Left ventricle myocardium superior (tissue), 1 donor: ENCODE measurements at places on chromosomes 12 and 14. TPM values are rescaled to one million over a fixed set of nuclear protein-coding genes. Genes with fewer than 3 reads are reported as not detected.

GRCh38 chr12:19068137-19068536, 61.4 kb upstream of the PLEKHA5 start:
- no peak for DNase-seq

GRCh38 chr12:106342397-106343213, 14.9 kb upstream of the POLR3B start:
- DNase-seq: peak; percentile 86

- DNase-seq: no peak
Observed at GRCh38 chr14:54722791-54723432, 156.0 kb downstream of the SAMD4A start.

Gene PRPH
- not detected for total RNA-seq

GRCh38 chr14:81471062-81471461, 62.6 kb downstream of the SEL1L start:
- no peak for DNase-seq

DNA sequence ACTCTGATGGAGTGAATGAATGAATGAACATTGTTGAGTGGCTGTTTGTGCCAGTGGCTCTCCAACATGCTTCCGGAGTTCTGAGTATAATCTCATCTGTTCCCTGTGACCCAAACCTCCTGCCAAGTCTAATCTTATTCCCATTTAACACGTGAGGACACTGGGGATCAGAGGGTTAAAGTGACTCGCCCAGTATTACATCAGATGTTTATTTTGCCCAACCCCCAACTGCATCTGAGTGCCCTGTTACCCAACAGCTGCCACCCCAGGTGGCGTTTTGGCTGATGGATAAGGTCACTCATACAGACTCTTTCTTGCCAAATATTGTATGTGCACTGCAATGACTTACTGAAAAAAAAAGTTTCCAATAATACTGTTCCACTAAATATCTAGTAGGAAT, 210.9 kb downstream of the EXOC5 start:
- DNase-seq: no peak

- no peak for DNase-seq
Observed at GRCh38 chr12:85673921-85674420, 162.2 kb downstream of the RASSF9 start.

Gene ERBB3
- 2.9 TPM for total RNA-seq

Gene TAS2R9
- total RNA-seq: not detected

Gene CLEC1B
- total RNA-seq: not detected

Gene SLC25A47
- not detected for total RNA-seq

DNA sequence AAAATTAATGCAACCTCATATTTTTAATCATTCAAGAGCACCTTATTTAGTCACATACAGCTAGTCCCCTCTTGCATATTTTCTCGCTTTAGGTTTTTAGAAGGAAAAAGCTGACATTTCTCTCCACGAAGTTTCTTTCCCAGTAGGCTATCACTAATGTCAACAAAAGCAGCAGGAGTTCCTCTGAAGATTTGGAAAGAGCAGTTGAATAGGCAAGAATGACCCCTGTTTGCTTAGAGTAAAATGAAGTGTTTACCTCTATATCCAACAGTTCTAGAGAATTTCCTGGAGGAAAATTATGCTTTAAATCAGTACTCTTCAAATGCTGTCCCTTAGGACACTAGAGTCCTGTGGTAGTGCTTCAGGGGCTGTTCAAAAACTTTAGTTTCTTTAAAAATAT, 188.1 kb upstream of the PRKD1 start:
- no peak for DNase-seq

GRCh38 chr12:49328816-49329215, 5.8 kb downstream of the TROAP start:
- DNase-seq: no peak

DNA sequence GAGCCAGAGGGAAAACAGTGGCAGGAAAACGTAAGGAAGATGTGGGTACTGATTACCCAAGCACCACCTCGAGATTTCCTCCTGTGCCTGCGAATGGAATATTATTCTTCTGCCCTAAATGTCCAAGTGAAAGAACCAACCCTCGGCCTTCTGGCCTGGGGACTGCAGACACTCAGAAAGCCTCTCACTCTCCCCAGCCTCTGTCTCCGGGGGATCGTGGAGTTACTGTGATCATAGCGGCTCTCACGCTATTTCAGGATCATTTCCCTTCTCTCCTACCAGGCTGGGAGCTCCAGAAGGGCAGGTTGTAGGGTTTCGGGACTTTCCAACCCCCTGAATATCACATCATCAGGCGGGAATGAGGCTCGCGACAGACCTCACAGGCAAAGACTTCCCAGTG, 68.9 kb downstream of the KDM2B start:
- no peak for DNase-seq

DNA sequence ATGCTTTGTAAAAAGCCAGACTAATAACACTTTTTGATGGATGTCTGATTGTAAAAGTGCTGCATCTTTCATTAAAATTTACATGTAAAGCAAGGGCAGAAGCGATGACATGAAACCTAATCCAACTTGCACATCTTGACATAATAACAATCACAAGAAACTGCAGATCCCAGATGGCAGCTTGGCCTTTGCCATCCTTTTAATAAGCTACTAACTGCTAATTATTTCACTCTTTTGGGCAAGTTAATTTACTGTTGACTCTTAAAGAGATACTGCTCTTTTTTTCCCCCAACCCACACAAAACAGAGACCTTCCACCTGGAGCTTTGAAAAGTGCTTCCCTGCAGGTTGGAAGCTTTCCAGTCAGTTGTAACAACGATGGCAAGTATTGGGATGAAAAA, 137.5 kb downstream of the NRXN3 start:
- DNase-seq: no peak

- DNase-seq: no peak
Observed at GRCh38 chr14:25092258-25092740, 42.4 kb upstream of the STXBP6 start.

- DNase-seq: no peak
Observed at GRCh38 chr12:22242726-22243125, 91.8 kb downstream of the ST8SIA1 start.

Gene EPYC
- not detected for total RNA-seq

DNA sequence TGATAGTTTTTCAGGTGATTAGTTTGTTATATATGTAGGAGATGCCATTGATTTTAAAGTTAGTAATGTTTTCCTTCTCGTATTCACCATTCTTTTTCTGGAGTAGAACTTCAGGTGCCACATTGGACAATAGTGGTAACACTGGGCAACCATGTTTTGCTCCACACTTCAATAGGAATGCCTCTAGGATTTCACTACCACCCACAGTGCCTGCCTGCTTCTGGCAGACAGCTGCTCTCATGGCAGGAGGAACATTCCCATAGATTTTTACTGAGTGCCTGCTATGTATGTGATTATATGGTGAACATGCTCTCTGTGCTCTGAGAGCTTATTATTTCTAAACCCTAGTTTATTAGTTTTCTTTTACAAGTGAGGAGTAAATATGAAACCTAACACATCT, 53.7 kb downstream of the GCH1 start:
- no peak for DNase-seq

DNA sequence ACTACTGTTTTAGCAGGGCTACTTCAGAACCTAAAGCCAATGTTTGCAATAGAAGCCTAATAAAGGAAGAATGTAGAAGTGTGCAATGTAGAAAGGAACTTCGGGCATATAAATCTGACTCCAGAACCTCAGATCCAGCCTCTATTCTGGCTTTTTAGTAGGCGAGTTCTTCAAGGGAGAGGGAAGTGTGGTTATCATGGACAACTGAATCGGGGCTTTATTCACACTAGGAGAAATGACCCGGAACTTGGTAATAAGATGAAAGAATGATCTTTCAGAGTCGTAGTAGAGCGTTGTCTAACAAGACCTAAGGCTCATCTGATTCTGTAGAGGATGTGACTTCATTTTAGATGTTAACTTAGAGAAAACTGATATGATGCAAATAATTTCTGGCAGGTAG, 72.9 kb downstream of the CRADD start:
- no peak for DNase-seq

DNA sequence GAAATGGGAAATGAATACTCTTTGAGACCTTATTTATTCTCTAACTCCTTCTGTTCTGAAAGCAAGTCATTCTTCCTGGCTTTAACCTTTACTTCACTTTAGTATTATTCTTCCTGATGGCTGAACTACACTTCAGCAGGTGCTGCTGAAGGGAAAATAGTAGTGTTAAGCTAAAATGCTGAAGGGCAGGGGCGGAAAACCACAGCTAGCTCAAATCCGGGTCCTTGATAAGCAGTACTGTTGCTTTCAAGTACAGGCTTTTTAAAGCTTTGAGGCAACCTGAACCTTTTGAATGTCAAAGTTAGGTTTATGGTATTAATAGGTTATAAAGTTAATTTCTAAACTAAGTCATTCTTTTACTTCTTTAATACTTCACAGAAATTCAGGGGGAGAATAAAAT, 10.7 kb downstream of the CCDC196 start:
- DNase-seq: no peak

DNA sequence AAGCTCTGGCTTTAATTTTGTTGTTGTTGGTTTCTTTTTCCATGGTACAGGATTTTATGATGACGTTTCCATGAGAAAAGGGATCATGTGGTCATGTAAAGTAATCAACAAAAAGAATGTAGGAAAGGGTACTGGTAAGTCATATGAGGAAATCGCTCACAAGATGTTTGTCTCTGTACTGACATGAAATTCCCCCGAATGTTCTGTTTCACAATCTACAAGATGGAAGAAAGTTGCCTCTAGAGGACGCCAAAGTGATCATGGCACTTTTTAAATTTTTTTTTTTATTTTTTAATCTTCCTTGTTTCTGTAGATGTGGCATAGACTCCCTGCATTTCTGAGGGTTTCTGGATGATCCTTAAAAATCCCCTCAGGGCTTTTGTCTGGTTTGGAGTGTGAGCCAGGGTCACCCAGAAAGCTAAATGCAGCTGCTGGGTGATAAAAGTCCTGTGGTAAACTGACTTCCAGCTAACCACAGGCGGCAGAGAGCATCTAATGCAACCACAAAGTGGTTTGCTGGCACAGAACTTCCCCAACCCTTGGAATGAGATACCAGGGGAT, 393.5 kb downstream of the CCDC91 start:
- DNase-seq: no peak

Gene GYS2
- total RNA-seq: not detected

Gene SRRM4
- 0.42 TPM for total RNA-seq

Gene CFAP73
- total RNA-seq: not detected

Gene SNRPF
- total RNA-seq: 11.4 TPM

GRCh38 chr12:5200278-5201087, 156.8 kb downstream of the KCNA5 start:
- DNase-seq: peak; percentile 78

DNA sequence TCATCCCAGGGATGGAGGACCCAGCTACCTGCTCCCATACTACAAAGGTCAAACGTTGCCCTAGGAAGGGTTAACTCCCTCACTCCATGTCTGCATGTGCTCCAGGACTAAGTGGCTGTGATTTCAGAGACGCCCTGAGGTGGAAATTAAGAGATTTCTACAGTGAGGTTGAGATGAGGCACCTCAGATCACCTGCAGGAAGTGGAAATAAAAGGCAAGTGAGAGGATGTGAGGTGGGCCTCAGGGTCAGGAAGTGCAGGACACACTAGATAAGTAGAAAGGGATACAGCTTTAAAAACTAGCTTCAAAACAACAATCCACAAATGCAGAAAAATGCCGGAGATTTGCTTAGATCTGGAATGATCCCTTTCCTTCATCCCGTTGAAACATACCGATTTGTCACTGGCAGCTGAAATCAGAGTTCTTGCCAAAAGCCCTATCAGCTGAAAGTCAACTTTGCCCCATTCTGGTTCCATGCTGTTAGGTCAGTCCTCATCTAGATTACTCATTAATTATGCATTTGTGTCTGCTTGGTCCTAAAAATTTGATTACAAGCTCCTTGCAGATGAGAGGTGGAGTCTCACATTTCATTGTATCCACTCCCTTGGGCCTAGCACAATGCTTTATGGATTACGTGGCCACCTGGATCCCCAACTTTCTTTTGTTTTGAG, 6.6 kb downstream of the PLBD1 start:
- DNase-seq: no peak

GRCh38 chr12:583251-583869, 79.9 kb downstream of the NINJ2 start:
- peak; percentile 85 for DNase-seq

Gene GALNT16
- 101 TPM for total RNA-seq

Gene SLC24A4
- total RNA-seq: 0.52 TPM

DNA sequence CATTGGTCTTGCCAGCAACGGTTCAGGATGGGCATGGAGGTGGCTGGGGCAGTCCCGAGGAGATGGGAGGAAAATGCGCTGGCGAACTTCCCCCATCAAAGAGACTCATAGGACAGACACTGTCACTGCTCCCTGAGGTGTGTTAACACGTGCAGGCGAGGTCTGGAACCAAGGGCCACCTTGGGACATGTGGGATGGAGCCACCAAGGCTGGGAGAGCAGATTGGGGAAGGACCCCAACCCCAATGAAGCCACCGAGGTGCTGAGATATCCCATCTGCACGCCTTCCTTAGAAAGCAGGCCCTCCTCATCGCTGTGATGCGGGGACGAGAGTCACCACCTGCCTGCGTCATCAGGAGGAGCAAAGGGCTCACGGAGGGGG, 16.9 kb upstream of the BEGAIN start:
- no peak for DNase-seq

Gene KRT81
- not detected for total RNA-seq

- no peak for DNase-seq
Observed at GRCh38 chr14:68088451-68088854, 268.9 kb downstream of the RAD51B start.

Gene FOXN3
- 134 TPM for total RNA-seq

Gene PPFIBP1
- total RNA-seq: 332 TPM

Gene CLEC4D
- not detected for total RNA-seq

DNA sequence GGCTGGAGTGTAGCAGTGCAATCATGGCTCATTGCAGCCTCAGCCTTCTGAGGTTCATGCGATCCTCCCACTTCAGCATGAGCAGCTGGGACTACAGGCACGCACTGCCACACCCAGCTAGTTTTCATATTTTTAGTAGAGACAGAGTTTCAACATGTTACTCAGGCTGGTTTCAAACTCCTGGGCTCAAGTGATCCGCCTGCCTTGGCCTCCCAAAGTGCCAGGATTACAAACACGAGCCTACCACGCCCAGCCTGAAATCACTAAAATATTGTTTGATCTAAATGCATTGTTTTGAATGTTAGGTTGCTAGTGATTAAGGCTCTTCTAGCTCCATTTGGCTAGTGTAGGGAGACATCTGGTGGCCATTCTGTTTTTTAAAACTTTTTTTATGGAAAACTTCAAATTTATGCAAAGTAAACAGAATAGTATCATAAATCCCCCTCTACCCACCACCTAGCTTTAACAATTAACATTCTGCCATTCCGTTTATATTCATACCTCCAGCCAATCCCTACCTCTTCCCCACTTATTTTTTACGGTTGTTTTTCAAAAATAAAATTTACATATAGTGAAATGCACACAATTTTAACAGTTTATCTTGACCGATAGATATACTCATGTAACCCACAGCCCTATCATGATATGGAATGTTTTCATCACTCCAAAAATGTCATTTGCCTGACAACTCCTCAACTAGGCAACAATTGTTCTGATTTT, 37.8 kb downstream of the MYO1H start:
- DNase-seq: no peak

Gene NPC2
- total RNA-seq: 105 TPM

DNA sequence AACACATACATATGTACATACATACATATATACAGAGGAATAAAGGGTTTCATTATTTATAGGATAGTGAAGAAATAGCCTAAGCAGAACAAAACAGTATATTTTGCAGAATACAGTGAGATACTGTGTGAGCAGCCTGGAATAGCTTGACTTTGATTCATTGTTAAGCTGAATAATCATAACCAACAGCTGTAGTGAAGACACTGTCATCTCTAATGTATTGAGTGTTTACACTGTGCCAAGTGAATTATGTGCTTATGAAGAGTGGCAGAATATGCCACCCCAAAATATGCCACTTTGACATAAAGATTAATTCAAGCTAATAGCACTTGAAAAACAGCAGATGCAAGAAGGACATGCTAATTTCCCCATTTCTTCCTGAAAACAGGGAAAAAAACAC, 48.2 kb upstream of the LRFN5 start:
- no peak for DNase-seq
